ENCODE measurements at places on chromosomes 16 and 17.

DNA sequence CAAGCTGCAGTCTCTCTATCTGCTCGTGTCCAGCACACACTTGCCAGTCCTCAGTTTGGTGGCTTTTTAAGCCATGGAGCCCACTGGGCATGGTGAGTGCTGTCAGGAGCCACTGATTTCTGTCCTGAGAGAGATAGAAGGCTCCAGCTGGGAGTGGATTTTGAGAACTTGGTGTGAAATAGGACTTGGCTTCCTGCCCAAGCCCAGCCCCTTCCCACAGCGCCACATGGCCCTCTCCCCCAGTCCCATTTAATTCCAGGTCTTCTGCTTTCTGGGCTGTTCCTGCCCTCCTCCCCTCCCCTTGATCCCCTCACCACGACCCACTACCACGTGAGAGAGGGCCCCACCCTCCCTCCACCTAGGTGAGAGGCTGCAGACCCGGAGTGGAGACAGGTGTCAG lies 14.4 kb upstream of the ABCC3 start:
- no peak for DNase-seq

- no peak for DNase-seq
Observed at GRCh38 chr17:29867643-29868181, 62.3 kb downstream of the SSH2 start.

- DNase-seq, result peak; percentile 34
Observed at GRCh38 chr17:42678951-42679491, 2.2 kb upstream of the PLEKHH3 start.

- DNase-seq, result peak; percentile 75
Observed at GRCh38 chr17:2053380-2054261, 1.3 kb upstream of the HIC1 start.

GRCh38 chr17:60823515-60823914 lies 145.9 kb downstream of the BCAS3 start:
- DNase-seq, result no peak

- no peak for DNase-seq
Observed at GRCh38 chr16:35352431-35352830, 1893.0 kb downstream of the TP53TG3F start.

DNA sequence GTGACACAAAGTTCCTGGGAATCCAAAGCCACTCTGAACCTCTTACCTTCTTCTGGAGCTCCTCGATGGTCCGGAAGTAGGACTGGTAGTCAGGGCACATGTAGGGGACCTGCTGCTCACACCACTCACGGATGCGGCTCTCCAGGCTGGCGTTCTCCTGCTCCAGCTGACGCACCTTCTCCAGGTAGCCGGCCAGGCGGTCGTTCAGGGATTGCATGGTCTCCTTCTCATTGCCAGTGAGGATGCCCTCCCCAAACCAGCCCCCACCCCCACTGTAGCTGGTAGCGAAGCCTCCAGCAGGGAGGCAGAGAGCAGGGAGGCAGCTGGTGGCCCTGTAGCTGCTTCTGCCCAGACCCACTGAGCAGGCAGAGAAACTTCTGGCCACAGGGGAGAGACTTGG lies 370 bp downstream of the KRT35 start:
- no peak for DNase-seq
